ENCODE measurements at places on chromosomes 3 and 15.

DNA sequence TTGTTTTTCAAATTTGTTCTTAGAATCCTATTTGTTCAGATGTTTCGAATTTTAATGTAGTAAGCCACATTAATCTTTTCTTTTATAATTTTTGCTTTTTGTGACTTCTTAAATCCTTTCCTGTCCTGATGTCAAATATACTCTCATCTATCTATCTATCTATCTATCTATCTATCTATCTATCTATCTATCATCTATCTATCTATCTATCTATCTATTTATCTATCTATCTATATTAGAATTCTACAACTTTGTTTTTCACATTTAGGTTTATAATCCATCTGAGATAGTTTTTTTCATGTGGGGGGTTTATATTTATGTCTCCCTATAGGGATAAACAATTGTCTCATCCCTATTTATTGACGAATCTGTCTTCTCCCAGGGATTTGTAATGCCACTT lies 32.1 kb downstream of the CTXND1 start:
- no peaks in the 10 kb centered on the region for H3K36me3 ChIP-seq
- peaks cover 6% of the 10 kb centered on the region for H3K27me3 ChIP-seq
- no peak overlapping the region for H3K4me3 ChIP-seq

DNA sequence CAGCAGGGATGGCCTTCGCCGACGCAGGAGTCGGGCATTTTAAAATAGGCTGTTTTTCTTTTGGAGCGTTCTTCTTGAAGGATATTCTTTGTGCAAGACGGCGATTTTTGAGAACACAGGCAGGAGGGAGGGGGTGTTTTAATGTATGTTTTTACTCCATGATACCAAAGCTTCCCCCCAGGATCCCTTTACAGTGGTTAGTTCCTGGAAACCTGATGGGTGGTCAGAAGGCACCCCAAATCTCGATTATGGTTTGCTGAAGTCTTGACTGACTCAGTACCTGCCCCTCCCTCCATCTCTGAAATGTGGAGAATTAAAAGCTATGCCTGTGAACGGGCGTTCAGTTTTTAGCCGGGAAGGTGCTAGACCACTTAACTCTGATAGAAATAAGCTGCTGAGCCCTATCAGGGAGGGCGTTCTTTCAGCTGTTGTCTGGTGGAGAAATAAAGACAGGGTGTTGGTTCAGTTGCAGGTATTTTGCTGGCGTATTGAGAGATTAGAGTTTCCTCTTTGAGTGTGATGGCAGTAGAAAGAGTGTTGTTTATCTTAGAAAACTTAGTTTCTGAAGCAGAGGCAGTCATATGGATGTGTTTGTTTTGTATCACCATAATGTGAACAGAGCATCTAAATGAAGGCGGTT lies 3.4 kb downstream of the IGF1R start:
- H3K27ac ChIP-seq, result peak overlapping the region; percentile 76
- peak overlapping the region; percentile 75 for H3K4me3 ChIP-seq
- peak; percentile 23 for DNase-seq
- H3K4me1 ChIP-seq, result peaks cover 40% of the 10 kb centered on the region

DNA sequence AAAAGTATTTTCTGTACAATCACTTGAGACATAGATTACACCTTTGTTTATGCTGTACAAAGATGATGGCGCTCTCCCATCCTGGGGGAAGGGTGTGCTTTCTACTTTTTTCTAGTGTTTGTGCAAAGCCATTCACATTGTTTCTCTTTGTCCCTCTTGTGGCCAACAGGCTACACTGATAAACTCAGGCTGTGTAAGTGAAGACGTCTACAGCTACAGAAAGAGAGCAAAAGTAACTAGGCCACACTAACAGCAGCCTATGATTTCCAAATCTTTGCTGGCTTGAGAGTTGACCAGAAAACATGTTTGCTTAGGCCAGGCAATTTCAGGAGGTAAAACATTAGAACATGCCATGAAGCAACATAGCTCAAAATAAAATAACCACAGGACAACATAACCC lies 75.1 kb downstream of the FOXB1 start:
- peaks cover 34% of the 10 kb centered on the region for H3K4me1 ChIP-seq
- DNase-seq, result no peak
- no peak overlapping the region for H3K4me3 ChIP-seq
- H3K36me3 ChIP-seq, result no peaks in the 10 kb centered on the region

DNA sequence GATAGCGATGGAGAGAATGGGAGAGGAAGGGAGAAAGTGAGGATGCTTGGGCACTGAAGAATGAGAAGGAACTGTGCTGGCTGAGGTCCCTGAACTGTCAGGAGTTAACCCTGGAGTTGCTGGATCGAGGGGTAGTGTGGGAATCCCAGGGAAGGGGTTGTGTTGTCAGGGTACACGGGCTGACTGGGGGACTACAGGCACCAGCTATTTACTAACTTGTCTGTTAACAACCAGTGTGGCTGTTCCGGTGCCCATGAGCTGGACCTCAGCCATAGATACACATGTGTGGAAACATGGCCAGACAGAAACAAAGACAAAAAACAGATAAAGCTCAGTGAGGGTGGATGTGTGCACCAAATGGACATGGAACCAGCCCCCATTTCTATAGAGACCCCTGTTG lies 55.1 kb downstream of the GASK1A start:
- no peaks in the 10 kb centered on the region for H3K36me3 ChIP-seq
- no peak overlapping the region for H3K4me3 ChIP-seq
- H3K27me3 ChIP-seq, result no peaks in the 10 kb centered on the region
- no peak overlapping the region for H3K27ac ChIP-seq

- H3K4me3 ChIP-seq, result no peak overlapping the region
- no peaks in the 10 kb centered on the region for H3K4me1 ChIP-seq
- H3K27me3 ChIP-seq, result peaks cover 3% of the 10 kb centered on the region
- no peak for DNase-seq
These were observed 40.6 kb upstream of the CGNL1 start for GRCh38 chr15:57335719-57336118.

GRCh38 chr15:68303134-68303533 lies 25.6 kb downstream of the FEM1B start:
- no peak overlapping the region for H3K27ac ChIP-seq
- peaks cover 33% of the 10 kb centered on the region for H3K4me1 ChIP-seq
- peaks cover 8% of the 10 kb centered on the region for H3K36me3 ChIP-seq
- no peak overlapping the region for H3K4me3 ChIP-seq
- no peak for DNase-seq

Data from activated CD8-positive, alpha-beta T cell treated with anti-CD3 and anti-CD28 coated beads, Interleukin-2, amount 10 ng/mL, durations not matched to agents 7 days and 5 days (primary cell).